Daoy (cell line): ENCODE measurements at places on chromosomes 4 and X. TPM values are rescaled to one million over a fixed set of nuclear protein-coding genes. Genes with fewer than 3 reads are reported as not detected.

PLAC8 gene
- total RNA-seq: 28.2 and 46.7 TPM in 2 replicates

POU3F4 gene
- 0.06 TPM in 1 of 2 replicates, not detected in the other for total RNA-seq

FAM50A gene
- total RNA-seq: 32.8 and 44.2 TPM in 2 replicates

DNA sequence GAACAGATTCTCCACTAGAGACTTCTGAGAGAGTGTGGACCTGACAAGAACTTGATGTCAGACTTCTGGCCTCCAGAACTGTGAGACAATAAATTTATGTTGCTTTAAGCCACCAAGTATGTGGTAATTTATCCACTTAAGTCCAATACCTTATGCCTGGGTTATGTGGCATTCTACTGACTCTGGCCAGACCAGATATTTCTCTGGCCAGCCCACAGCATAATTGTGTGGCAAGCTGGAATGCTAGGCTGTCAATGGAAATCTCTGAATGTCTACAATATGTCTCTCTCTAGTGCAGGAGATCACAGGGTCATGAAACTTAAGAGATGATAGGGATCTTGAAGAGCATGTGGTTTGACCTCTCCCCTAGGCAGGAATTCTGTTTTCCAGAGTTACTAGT is 251.0 kb downstream of the ZNF674 start:
- DNase-seq: no peak

DNA sequence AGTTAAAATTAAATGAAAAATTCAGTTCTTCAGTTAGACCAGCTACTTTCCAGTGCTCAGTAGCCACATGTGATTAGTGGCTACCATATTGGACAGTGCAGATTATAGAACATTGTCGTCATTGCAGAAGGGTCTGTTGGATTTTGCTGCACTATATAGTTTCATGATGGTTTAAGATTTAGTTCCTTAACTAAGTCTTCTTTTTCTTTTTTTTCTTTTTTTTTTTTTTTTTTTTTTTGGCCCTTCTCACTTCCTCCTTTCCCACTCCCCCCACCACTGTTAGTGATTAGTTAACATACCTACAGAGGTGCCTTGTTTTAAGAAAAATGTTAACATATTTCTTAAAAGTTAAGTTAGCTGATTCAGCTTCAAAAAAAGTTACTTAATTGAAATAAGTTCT is 9.0 kb downstream of the RAB9A start:
- DNase-seq: no peak

- DNase-seq: no peak
Measured at GRCh38 chr4:850323-850945, 24.5 kb upstream of the CPLX1 start.

DNA sequence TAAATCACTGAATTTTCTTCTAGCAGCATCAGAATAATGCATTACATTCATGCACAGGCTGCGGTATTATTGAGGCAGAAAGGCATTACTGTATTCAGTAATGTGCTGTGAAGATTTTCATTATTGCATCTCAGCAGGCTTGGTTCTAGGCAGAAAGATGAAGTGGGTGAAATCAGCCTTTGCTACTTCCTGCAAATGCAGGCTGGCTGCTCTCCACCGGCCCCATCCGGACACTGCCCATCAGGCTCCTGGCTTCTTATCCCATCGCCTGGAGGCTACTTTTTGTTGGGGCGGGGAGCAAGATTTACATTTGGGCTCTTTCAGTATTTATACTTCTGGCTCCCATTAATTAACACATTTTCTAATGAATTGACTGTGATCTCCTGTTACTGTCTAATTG is 117.8 kb downstream of the FRAS1 start:
- DNase-seq: no peak
